ENCODE measurements at places on chromosomes 16 and 17. TPM values are rescaled to one million over a fixed set of nuclear protein-coding genes. Genes with fewer than 3 reads are reported as not detected.

The GNG13 gene
- not detected for total RNA-seq

The SLC4A1 gene
- not detected for total RNA-seq

The HYDIN gene
- total RNA-seq = not detected

- no peak for DNase-seq
- no peaks in the 10 kb centered on the region for H3K36me3 ChIP-seq
- H3K4me1 ChIP-seq = no peaks in the 10 kb centered on the region
- H3K27me3 ChIP-seq = no peaks in the 10 kb centered on the region
These were observed 112.4 kb upstream of the NOL11 start for GRCh38 chr17:67605256-67605912.

GRCh38 chr16:75296606-75297005 is 45.2 kb upstream of the BCAR1 start:
- no peak overlapping the region for H3K27ac ChIP-seq
- no peak for DNase-seq
- H3K27me3 ChIP-seq = no peaks in the 10 kb centered on the region
- H3K4me1 ChIP-seq = no peaks in the 10 kb centered on the region
- no peak overlapping the region for H3K4me3 ChIP-seq
- peaks cover 59% of the 10 kb centered on the region for H3K36me3 ChIP-seq

- peak overlapping the region; percentile 19 for H3K27ac ChIP-seq
- peaks cover 53% of the 10 kb centered on the region for H3K36me3 ChIP-seq
- DNase-seq = no peak
These were observed 12.9 kb downstream of the CMIP start for GRCh38 chr16:81457326-81458133.

DNA sequence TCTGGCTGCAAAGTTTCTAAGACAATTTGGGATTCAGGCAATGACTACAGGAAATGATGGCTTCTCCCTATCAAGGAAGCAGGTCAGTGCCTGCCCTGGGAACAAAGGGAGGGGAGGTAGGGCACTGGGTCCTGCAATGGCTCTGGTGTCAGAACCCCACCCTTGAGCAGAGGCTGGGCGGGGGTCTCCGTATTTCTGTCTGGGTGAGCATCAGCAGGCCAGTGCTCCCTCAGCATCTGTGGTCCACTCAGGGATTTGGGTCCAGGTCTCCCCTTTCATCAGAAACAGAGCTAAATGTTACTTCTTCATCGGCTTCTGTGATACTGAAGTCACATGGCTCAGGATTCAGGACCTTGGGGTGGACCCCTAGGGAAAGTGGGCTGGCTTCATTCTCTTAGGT is 195.5 kb upstream of the CDH5 start:
- H3K4me1 ChIP-seq = no peaks in the 10 kb centered on the region
- H3K27me3 ChIP-seq = no peaks in the 10 kb centered on the region
- no peak overlapping the region for H3K27ac ChIP-seq
- H3K36me3 ChIP-seq = no peaks in the 10 kb centered on the region
- H3K4me3 ChIP-seq = no peak overlapping the region
- DNase-seq = no peak

- H3K4me1 ChIP-seq = no peaks in the 10 kb centered on the region
- no peak overlapping the region for H3K4me3 ChIP-seq
- H3K27ac ChIP-seq = no peak overlapping the region
- H3K36me3 ChIP-seq = no peaks in the 10 kb centered on the region
- no peak for DNase-seq
These were observed 516.4 kb downstream of the GRIN2A start for GRCh38 chr16:9665851-9666271.

DNA sequence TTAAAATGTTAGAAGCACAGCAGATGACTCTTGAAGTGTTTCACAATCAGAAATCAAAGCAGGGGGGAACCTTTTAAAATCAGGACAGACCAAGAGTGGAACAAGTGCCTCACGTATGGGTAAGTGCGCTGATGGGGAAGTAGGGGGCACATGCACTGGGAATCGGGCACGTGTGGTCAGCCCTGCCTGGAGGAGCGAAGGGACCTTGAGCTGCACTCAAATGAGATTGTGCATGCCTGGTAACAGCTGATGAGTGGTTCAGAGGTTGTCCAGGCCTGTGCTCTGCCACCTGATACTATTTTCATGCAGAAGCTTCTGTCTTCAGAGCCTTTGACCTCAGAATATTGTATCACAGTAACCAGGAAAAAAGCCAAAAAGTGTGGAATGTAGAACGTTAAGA is 13.7 kb upstream of the XYLT2 start:
- no peaks in the 10 kb centered on the region for H3K27me3 ChIP-seq
- H3K4me1 ChIP-seq = peaks cover 34% of the 10 kb centered on the region
- DNase-seq = no peak

DNA sequence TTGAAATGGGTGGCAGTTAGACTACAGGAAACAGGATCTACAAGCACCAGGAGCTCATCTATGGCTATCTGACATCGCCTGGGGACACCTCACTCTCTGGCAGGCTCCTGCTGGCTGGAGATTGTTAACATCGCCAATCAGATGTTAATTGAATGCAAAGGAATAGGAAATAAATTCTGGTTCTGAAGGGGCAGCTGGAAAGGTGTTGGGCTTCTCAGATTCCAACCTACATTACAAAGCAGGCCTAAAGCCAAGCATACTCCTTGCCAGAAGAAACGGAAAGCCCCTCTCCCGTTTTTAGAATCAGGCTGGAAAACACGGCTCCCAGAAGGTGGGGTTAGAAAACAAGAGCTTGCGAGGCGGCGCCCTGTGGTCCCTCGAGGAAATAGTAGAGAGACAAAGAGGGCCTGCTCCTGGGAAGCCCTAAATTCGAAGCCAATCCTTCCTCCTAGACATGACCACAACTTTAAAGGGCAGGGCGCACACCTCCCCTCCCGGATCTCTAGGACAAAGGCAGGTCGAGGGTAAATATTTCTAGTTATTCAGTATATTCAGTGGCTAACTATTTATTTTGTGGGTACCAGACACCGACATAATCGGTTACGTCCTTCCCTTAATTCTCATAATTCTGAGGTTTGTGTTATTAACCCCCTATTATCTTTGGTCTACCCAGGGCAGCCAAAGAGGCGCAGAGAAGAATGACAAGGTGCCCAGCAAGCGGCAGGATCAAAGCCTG is 763 bp upstream of the TOM1L1 start:
- DNase-seq = no peak
- H3K36me3 ChIP-seq = no peaks in the 10 kb centered on the region
- H3K4me3 ChIP-seq = peak overlapping the region; percentile 53
- peaks cover 3% of the 10 kb centered on the region for H3K4me1 ChIP-seq
- no peak overlapping the region for H3K27ac ChIP-seq

GRCh38 chr16:51967646-51968045 is 579.3 kb downstream of the TOX3 start:
- H3K27me3 ChIP-seq = no peaks in the 10 kb centered on the region
- no peaks in the 10 kb centered on the region for H3K36me3 ChIP-seq
- H3K4me3 ChIP-seq = no peak overlapping the region
- DNase-seq = no peak

DNA sequence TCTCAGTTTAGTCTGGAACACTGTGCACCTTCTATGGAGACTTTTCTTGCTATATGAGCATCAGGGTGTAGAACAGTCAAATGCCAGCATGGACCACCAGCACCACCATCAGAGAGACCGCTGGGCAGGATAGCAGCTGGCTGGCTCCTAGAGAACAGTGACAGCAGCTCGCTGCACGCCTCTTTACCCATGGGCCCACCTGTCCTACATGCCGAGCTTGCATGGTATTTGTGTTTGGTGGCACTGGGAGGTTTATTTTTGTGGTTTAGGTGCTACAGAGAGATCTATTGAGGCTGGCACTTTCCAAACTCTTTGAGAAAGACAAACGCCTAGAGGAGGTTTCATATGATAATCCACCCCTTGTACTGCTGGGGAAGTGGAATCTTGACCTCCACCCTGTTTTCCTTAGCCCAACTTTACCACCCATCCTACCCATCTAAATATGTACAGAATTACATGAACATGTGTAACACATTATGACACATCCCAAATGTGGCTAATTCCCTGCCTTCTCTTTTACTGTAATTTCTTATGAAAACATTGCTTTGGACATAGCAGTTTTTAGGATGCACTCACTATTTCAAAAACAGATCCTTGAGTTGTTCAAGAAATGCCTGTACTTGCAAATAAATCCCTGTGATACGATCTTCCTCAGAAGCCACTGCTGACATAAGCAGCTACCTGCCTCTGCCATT is 46.3 kb downstream of the COG7 start:
- H3K4me3 ChIP-seq = no peak overlapping the region
- no peaks in the 10 kb centered on the region for H3K27me3 ChIP-seq
- DNase-seq = no peak
- no peak overlapping the region for H3K27ac ChIP-seq
- no peaks in the 10 kb centered on the region for H3K4me1 ChIP-seq

DNA sequence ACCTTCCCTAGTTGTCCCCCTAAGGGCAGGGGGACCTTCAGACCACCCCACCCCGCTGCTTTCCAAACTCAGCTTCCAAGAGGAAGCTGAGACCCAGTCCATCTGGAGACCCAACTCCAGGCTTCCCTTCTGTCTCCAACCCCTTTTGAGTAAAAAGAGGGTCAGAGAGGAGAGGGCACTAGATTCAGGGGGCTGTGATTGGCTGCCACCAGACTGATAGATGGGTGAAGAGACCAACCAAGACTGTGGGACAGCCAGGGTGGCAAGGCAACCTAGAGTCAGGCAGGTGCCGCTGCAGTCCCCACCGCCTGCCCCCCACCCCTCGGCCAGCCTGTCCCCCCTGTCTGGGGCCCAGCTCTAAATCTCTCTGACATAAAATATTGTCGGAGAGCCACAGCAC is 92.5 kb downstream of the SDK2 start:
- H3K27me3 ChIP-seq = no peaks in the 10 kb centered on the region
- H3K27ac ChIP-seq = no peak overlapping the region
- no peak for DNase-seq
